ENCODE measurements at places on chromosomes 3 and 15. TPM values are rescaled to one million over a fixed set of nuclear protein-coding genes. Genes with fewer than 3 reads are reported as not detected.

GRCh38 chr15:30958219-30958618, 33.2 kb downstream of the MTMR10 start:
- DNase-seq, result no peak

Gene SLC9A9
- 12.8 TPM for total RNA-seq

GRCh38 chr3:25781758-25782594, 1.3 kb downstream of the NGLY1 start:
- DNase-seq, result no peak

DNA sequence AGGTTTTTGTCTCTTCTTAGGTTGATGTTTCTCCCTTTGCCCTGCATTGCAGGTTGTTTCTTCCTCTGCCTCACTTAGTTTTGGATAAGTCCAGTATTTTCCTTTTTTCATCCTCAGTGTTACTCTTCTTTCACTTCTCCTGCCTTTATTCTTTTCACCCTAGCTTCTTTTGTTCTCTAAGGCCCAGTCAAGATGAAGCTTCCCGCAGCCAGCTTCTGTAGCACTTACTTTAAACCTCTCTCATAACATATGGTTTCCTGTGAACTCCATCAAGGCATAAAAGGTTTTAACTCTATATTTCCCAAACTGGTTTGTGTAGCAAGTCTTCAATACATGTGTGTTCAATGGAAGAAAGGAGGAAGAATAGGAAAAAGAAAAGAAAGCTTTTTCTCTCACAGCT, 54.1 kb downstream of the TP63 start:
- DNase-seq, result no peak

Gene EOMES
- 0.82 TPM for total RNA-seq

GRCh38 chr15:39908186-39908585, 11.9 kb downstream of the GPR176 start:
- DNase-seq, result no peak

- no peak for DNase-seq
Observed at GRCh38 chr3:106719583-106719982, 657.7 kb upstream of the CCDC54 start.

DNA sequence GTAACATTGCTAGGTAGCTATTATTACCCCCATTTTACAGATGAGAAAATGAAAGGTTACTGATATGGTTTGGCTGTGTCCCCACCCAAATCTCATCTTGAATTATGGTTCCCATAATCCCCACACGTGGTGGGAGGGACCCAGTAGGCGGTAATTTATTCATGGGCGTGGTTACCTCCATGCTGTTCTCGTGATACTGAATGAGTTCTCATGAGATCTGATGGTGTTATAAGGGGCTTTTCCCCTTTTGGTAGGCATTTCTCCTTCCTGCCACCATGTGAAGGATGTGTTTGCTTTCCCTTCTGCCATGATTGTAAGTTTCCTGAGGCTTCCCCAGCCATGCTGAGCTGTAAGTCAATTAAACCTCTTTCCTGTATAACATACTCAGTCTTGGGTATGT, 252.1 kb downstream of the OPA1 start:
- no peak for DNase-seq

GRCh38 chr3:127678315-127678599, 5.5 kb downstream of the ABTB1 start:
- DNase-seq, result no peak

GRCh38 chr15:33360886-33361285, 50.1 kb downstream of the RYR3 start:
- DNase-seq, result no peak

Gene C3orf33
- total RNA-seq, result 1.0 TPM

DNA sequence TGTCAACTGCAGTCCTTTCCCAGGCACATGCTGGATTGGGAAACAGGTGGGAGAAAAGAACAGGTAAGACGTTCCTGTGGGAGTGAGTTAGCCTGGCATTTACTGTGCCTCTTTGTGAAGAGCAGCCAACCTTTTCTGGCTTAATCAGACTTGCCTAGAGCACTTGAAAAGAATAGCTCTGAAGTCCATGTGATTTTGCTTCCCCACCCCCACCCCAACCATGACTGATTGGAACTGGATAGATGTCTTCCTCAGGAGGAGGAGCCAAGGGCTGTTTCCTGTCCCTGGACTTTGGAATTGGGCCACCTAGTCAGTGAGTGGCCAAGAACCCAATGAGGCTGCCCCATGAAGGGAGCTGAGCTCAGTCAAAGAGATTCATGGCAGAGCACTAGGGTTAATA, 4.7 kb upstream of the TMEM41A start:
- no peak for DNase-seq

Gene IGSF10
- total RNA-seq, result 3.5 TPM

DNA sequence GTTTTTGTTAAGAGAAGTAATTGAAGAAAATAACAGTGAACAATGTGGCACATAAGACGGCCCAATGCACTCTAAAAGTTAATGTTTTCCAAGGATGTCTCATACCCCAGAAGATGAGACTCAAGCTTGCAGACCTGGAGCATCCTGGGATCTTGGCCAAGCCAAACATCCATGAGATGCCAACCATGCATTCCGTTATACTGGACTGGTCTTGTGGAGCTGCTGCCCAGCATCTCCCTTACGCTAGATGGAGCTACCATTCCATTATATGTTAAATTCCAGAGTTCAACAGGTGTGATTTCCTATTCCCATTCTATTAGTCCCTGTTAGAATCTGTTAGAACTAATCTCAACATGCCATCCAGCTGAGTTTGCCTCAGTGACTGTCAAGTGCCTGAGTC, 181.8 kb downstream of the PDCD6IP start:
- DNase-seq, result no peak

Data from uterus (tissue), 4 donors.